ENCODE measurements at places on chromosomes 7 and 10. TPM values are rescaled to one million over a fixed set of nuclear protein-coding genes. Genes with fewer than 3 reads are reported as not detected.

DNA sequence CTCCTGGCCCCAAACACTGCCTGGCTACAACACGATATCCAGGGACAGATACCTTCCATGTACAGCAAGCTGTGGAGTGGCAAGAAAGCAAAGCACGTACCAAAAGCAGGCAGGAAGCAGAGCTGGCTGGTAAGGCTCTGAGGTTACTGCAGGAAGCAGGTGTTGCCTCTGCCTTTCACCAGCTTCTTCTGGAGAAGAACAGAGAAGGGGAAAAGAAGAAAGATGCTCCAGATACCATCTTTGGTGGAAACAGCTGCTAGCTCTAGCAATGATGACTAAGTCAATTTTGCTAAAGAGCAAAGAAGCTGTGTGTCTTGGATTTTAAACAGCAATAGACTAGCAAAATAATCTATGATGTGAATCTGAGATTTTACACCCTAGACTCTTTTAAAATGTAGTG is 34.9 kb upstream of the PRSS1 start:
- DNase-seq, result no peak

DNA sequence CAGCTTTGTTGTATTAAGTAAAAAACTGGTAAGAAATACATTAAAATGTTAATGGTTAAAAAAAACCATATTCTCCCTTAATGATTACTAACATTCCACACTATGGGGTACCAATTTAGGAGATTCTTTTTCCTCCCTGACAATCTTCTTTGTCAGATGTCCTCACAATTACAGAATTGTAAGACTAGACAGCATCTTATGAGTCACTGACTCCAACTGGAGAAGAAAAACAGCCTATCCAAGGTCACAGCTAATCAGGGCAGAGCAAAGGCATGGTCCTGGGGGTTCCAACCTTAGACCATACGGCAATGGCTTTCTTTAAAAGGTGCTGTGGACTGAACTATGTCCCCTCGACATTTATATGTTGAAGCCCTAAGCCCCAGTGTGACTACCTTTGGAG is 127.6 kb downstream of the DLG5 start:
- no peak for DNase-seq

EPHA1 gene
- total RNA-seq, result not detected

EGR2 gene
- 1.5 TPM for total RNA-seq

GALNT17 gene
- 27.0 TPM for total RNA-seq

CRHR2 gene
- 0.40 TPM for total RNA-seq
